ENCODE measurements at places on chromosomes 6 and 20. TPM values are rescaled to one million over a fixed set of nuclear protein-coding genes. Genes with fewer than 3 reads are reported as not detected.

GRCh38 chr20:6559791-6560190 lies 207.7 kb upstream of the BMP2 start:
- DNase-seq: no peak

- DNase-seq: no peak
These were observed at the start of gene TBXT for GRCh38 chr6:166167801-166168615. Gene TBXT, minus strand, starts transcription at chr6:166167851. Its CDS starts 260 bp downstream, at chr6:166167591.

DNA sequence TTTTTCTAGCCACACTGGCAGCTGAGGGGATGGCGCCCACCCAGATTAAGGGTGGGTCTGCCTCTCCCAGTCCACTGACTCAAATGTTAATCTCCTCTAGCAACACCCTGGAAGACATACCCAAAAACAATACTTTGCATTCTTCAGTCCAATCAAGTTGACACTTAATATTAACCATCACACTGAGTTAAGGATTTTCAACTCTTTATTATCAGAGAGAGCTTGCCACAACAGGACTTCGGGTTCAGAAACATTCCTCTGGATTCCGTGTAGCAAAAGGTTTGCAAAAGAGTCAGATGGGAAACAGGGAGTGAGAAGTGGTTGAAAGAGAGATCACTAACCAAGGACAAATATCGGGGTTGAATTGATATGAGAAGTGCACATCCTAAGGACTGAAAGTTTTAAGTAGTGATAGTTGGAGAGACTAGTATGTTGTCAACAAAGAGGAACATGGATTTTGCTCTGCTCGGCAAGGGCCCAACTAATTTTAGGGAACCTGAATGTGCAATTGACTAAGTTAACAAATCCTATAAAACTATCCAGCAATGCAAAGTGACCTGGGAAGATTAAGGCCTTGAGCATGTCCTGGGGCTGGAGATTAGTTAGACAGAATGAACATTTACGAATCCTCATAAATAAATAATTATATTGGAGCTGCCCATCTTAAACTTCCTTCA lies 137.0 kb upstream of the TENT5A start:
- no peak for DNase-seq

- peak; percentile 31 for DNase-seq
These were observed 1567.8 kb upstream of the DEFB115 start for GRCh38 chr20:29689411-29690225.

The BPIFB2 gene
- not detected for total RNA-seq

The TPD52L1 gene
- total RNA-seq: 27.9 TPM

DNA sequence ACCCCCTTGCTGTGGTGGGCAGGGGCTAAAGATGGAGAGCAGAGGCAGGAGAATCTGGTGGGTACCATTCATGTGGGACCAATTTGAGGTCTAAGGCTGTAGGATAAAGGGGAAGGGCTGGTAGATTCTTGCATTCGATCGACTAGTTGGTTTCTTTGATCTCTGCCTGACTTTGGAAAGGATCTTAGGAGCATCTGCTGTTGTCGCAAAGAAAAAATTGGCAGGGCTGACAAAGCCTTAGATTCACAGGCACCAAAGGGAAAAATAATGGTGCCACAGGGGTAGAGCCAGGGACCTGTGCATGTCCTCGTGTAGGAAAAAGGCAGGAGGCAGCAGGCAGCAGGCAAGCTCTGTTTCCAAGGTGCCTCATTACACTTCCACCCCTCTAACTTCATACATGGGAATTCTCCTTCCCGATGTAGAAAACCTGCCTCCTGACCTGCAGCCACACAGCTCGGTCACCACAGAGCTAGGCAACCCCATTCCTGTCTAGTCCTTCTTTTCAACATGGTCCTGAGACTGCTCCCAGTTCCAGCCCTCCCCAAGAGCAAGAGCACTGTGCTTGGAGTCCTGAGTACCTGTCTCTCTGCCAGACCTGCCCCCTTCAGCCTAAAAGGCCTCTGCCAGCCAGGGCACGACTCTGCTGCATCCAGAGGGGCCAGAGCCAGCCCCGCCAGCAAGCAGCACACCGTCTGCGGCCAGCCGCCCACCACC lies 71.9 kb downstream of the FGD2 start:
- no peak for DNase-seq

The ZNF165 gene
- total RNA-seq: 0.44 TPM

DNA sequence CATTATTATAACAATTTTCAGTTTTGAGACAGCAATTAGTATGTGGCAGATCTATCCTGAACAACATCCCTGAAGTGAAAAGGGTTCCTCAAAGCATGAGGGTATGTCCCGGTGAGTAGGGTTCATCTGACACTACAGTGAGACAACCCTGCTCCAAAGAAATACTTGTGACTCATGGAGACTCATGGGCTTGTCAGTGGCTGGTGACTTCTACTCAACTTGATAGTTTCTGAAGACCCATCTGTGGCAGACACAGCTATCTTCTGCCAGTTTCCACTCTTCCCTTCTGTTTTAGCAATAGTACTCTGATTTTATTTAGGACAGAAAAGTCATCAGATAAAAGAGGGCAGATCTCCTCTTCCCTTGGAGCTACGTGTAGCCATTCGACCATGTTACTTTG lies 41.4 kb downstream of the MAP3K7 start:
- DNase-seq: no peak

- peak; percentile 22 for DNase-seq
These were observed 217.9 kb downstream of the TBX18 start for GRCh38 chr6:84546427-84546914.

GRCh38 chr20:19692685-19693119 lies 65.4 kb upstream of the RIN2 start:
- DNase-seq: peak; percentile 53

DNA sequence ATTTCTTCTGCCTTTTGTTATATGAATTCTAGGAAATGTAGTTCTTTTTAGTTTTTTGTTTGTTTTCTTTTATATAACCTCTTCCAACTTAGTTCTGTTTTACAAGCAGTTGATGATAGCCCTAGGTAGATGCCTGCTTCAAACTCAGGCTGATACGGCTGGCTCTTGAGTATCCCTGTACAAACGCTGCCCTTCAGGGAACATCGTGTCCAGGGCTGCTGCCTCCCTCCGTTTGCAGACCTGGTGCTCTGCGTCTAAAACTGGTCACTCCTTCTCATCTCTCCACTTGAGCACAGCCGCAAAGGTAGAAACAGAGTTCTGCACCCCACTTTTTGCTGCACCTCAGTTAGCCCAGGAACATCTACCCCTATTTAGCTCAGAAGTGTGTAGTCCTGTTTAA lies 310.1 kb downstream of the PRL start:
- DNase-seq: no peak

DNA sequence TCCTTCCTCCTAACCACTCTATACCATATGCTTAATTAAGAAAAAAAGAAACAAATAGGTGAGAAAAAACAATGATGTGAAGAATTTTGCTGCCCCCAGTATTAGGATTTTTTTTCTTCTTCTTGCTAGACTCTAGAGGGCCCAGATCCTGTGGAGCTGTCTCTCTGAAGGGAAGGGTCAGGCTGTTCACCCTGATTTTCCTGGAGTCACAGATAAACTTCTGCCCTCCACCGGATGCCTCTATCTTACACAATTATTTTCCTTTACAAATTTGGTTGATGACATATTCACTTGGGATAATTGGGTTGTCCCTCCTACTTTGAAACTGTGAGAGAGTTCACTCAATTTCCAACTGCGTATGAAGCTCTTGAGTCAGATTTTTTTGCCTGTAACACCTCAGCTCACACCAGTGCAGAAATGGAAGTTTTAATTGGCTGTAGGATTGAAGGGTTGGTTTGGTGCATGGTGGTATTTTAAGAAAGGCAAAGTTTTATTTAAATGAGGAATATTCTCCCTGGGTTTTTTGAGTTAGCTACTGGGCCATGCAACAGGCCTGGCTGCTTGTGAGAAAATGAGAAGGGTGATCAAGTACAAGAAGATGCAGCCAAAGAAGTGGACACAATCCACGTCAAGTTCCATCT lies 73.7 kb upstream of the ESR1 start:
- DNase-seq: no peak

DNA sequence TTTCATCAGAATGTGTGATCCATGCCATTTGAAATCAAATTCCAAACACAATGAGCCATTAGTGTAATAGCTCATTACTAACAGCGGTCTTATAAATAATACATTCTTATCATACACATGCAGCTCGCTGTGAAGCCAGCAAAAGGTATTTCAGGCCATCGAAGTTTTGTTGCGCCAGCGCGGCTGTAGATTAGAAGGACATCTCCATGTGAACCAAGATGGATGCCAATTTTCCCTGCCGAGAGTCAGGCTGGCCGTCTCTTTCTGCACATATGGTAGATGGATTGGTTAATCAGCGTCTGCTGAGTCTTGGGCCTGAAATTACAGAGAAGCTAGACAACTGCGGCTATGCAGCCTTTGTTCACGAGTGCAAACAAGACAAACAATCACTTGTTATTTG lies 44.1 kb downstream of the CFAP61 start:
- no peak for DNase-seq

The CRISP2 gene
- not detected for total RNA-seq

GRCh38 chr6:15987569-15987968 lies 141.3 kb upstream of the MYLIP start:
- no peak for DNase-seq

The PGBD1 gene
- total RNA-seq: 2.7 TPM

The BICRAL gene
- 10.0 TPM for total RNA-seq

- no peak for DNase-seq
These were observed 39.3 kb upstream of the OSTM1 start for GRCh38 chr6:108113557-108114519.

Measured in left cardiac atrium (tissue), 4 donors.